Caco-2 (cell line): ENCODE measurements at places on chromosomes 6 and 20.

DNA sequence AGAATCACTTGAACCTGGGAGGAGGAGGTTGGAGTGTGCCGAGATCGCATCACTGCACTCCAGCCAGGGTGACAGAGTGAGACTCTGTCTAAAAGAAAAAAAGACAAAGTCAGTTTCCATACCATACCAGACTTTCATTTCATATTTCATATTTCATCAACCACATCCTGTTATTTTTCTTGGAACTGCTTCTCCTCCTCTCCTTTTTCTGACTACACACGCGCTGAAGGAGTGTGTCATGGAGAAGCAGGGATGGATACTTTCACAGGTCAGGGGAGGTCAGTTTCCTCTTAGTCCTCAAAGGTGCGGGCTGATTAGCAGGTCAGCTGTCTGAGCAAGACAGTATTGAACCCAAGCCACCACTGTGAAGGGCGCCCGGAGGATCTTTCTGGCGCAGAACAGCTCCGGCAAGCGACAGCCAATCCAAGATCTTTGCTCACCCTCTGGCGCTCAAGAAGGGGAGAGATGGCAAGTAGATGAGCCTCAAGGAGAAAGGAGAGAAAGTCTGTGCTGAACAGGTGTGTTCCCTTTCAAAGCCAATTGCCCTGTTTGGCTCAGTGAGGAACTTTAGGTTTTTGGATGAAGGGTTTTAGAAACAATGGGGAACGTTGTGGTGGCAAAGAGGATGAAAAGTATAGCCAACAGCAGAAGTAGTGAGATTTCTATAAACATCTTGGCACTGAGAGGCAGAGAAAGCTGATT, 18.9 kb upstream of the SYNJ2 start:
- DNase-seq = no peak
- H3K27ac ChIP-seq = no peak overlapping the region
- no peak overlapping the region for H3K4me3 ChIP-seq
- no peaks in the 10 kb centered on the region for H3K4me1 ChIP-seq
- no peaks in the 10 kb centered on the region for H3K36me3 ChIP-seq
- no peaks in the 10 kb centered on the region for H3K27me3 ChIP-seq

- no peak for DNase-seq
- peak overlapping the region; percentile 67 for H3K27ac ChIP-seq
- no peaks in the 10 kb centered on the region for H3K4me1 ChIP-seq
- H3K36me3 ChIP-seq = no peaks in the 10 kb centered on the region
- no peaks in the 10 kb centered on the region for H3K27me3 ChIP-seq
Observed at GRCh38 chr6:27279513-27280063, 32.1 kb downstream of the PRSS16 start.

DNA sequence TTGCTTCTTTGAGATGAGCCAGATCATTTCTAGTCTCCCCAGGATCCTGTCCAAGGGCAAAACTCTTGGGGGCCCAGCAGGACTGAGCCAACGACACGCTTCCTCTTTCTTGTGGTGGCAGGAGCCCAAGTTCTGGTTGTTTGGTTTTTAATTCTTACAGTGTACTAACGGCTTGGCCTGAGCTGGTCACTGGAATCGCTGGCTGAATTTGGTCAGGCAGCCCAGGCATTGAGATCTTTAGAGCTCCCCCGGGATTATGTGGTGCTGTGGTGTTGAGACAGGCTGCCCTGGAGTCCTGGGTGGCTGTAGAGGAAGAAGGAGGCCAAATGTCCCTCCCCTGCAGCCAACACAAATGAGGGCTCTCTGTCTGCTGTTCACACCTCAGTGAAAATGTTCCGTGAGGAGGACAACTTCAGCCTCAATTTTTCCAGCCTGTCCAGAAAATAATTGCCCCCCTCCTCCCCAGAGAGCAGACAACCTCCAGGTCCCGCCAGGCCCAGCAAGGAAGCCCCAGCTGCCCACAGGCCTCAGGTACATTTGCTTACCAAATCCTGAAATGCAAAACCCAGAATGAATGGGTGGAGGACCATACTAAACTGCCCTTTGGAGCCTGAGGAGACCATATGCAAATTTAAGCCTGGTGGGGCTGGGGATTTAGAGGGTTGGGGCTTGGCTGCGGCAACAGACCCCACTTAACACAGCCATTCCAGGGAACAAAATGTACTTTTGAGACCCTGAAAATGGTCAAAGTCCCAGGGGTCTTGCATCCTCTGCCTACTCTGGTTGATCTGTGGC, 23.6 kb downstream of the BNIP5 start:
- H3K27me3 ChIP-seq = no peaks in the 10 kb centered on the region
- H3K36me3 ChIP-seq = no peaks in the 10 kb centered on the region
- H3K4me1 ChIP-seq = peaks cover 22% of the 10 kb centered on the region
- no peak overlapping the region for H3K4me3 ChIP-seq
- DNase-seq = no peak

- H3K36me3 ChIP-seq = no peaks in the 10 kb centered on the region
- no peaks in the 10 kb centered on the region; the same call in 1 of the 2 replicates for H3K27me3 ChIP-seq
- no peak for DNase-seq
- no peak overlapping the region for H3K4me3 ChIP-seq
Observed at GRCh38 chr6:109239651-109240321, 142.5 kb downstream of the CD164 start.

GRCh38 chr6:26249707-26249956, 115.4 kb upstream of the BTN3A2 start:
- H3K4me3 ChIP-seq = peak overlapping the region; percentile 97
- peaks cover 5% of the 10 kb centered on the region; the same call in 1 of the 2 replicates for H3K4me1 ChIP-seq
- DNase-seq = no peak
- peak overlapping the region; percentile 71 for H3K27ac ChIP-seq

DNA sequence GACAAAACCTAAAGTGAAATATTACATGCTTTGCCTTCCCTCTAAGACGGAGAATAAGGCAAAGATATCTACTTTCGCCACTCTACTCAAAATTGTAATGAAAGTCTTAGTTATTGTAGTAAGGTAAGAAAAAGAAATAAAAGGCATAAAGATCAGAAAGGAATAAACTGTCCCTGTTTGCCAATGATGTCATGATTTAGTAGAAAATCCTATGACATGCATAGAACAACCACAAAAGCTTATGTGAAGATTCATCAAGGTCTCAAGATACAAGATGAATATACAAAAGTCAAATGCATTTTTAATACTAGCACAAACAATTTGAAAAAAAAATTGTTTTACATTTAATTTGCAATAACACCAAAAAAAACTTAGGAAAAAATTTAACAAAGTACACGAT, 64.0 kb upstream of the FOXQ1 start:
- peaks cover 25% of the 10 kb centered on the region for H3K4me1 ChIP-seq
- H3K36me3 ChIP-seq = no peaks in the 10 kb centered on the region
- DNase-seq = no peak
- no peak overlapping the region for H3K27ac ChIP-seq
- H3K4me3 ChIP-seq = no peak overlapping the region

DNA sequence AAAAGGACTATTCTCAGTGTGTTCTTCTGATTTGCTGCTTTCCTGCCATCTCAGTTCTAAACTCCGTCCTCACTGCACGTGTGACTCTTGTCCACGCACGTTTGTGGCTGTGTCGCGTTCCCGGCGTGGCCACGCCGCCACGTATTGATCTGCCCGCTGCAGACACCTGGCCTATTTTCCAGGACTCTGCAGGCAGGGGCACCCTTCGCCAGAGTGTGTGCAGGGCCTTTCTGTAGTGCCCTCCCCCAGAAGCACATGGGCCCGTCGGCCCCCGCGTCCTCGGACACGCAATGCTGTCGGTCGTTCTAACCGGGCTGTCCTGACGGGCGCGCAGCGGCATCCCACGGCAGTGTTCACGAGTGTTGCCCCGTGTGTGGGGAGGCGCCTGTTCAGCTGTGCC, 87.6 kb downstream of the YTHDF1 start:
- no peaks in the 10 kb centered on the region for H3K4me1 ChIP-seq
- peaks cover 9% of the 10 kb centered on the region for H3K27me3 ChIP-seq
- H3K27ac ChIP-seq = no peak overlapping the region
- DNase-seq = no peak
- no peak overlapping the region for H3K4me3 ChIP-seq

GRCh38 chr6:116267836-116268588, 11.7 kb downstream of the TSPYL1 start:
- H3K27ac ChIP-seq = no peak overlapping the region
- H3K4me3 ChIP-seq = no peak overlapping the region
- no peaks in the 10 kb centered on the region for H3K4me1 ChIP-seq
- no peak for DNase-seq
- no peaks in the 10 kb centered on the region for H3K27me3 ChIP-seq

DNA sequence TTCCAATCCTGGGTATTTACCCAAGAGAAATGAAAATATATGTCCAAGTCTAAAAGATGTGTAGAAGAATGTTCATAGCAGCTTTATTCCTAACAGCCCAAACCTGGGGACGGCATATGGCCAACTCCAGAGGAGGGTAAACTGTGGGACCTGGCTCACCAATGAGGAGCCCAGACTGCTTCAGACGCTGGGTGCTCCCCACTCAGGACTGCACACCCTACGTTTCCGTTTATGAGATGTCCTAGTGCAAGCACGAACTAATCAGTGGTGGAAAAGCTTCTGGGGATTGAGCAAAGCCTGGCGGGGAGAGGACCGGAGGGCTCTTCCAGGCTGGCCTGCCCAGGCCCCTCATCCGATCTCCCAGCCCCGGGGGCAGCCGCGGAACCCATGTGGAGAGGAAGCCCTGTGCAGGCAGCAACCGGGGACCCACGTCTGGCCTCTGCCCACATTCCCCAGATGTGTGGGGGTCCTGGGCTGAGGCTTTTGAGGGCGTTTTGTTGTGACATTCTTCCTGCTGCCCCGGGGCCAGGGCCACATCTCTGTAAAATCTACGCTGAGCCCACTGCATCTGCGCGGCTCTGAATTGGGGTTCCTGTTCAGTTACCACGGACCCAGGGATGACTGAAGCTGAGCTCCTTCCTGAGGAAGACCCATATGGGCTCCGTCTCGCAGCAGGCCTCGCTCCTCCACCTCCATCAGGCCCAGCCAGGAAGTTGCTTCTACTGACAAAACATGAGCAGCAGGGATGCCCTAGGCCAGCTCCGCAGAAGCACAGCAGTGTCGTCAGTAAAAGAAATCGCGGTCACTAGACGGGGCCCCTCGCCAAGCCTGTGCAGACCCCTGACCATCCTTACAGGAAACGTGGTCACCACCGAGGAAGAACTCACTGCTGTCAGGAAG, 188.0 kb downstream of the DLL1 start:
- H3K4me1 ChIP-seq = no peaks in the 10 kb centered on the region
- H3K27me3 ChIP-seq = no peaks in the 10 kb centered on the region
- no peak overlapping the region for H3K27ac ChIP-seq
- no peak overlapping the region for H3K4me3 ChIP-seq
- H3K36me3 ChIP-seq = no peaks in the 10 kb centered on the region

DNA sequence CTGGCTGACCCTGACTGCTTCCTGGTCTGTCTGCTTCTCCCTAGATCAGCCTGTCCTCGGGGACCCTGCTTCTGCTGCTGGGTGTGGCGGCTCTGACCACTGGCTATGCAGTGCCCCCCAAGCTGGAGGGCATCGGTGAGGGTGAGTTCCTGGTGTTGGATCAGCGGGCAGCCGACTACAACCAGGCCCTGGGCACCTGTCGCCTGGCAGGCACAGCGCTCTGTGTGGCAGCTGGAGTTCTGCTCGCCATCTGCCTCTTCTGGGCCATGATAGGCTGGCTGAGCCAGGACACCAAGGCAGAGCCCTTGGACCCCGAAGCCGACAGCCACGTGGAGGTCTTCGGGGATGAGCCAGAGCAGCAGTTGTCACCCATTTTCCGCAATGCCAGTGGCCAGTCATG, 6.3 kb downstream of the NRSN2 start:
- peaks cover 30% of the 10 kb centered on the region for H3K4me1 ChIP-seq
- peaks cover 1% of the 10 kb centered on the region; the same call in 1 of the 2 replicates for H3K36me3 ChIP-seq
- DNase-seq = no peak
- H3K27me3 ChIP-seq = no peaks in the 10 kb centered on the region

DNA sequence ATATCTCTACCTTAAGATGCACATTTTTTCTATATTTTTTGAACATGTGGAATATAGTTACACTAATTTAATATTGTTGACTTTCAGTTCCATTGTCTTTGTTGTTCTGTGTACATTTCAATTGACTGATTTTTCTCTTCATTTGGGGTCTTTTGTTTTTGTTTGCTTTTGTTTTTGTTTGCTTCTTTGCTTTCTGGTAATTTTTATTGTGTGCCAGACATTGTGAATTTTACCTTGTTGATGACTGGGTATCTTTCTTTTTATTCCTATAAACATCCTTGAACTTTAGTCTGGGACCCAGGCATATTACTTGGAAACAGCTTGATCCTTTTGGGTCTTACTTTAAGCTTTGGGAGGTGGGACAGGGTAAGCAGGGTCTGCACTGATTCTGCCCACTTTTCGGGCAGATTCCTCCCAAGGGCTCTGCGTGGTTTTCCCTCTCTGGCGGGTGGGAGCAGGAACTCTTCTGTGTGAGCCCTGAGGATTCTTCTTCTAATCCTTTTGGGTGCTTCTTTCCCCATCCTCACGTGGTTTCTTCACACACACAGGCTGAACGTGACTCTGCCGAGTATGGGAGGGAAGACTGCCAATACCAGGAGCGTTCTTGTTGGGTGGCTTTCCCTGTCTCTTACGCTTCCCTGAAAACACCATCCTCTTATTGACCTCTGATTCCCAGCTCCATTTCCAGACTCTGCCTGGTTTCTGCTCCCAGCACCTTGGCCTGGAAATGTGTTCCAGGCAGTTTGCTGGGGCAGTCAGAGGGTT, 200.5 kb downstream of the ARID1B start:
- H3K27ac ChIP-seq = no peak overlapping the region
- H3K36me3 ChIP-seq = no peaks in the 10 kb centered on the region
- no peak overlapping the region for H3K4me3 ChIP-seq
- no peaks in the 10 kb centered on the region for H3K27me3 ChIP-seq
- no peaks in the 10 kb centered on the region for H3K4me1 ChIP-seq

- no peak for DNase-seq
- peaks cover 18% of the 10 kb centered on the region for H3K4me1 ChIP-seq
Observed at GRCh38 chr20:48194583-48194982, 409.3 kb upstream of the SULF2 start.

DNA sequence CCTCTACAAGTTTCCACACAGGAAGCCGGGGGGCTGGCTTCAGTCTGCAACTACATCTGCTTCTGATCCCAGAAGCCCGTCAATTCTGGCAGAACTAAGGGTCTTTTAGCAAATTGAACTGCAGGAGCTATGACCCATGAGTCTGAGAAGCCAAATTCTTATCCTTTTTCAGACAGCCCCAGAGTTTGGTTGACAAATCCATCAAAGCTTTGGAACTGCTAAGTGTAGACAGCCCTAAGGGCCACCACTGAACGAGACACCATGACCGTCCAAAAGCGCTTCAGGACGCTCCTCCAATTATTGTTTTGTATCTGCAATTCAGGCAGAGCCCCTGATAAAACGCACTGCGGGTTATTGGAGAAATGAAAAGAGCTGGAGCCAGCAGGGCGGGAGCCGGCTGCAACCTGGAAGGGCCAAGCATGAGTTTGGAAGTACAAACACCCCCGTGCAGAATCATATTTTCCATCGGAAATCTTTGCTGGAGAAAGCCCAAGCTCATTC, 67.1 kb downstream of the GNAS-AS1 start:
- H3K27me3 ChIP-seq = peaks cover 12% of the 10 kb centered on the region
- no peaks in the 10 kb centered on the region for H3K4me1 ChIP-seq
- no peak for DNase-seq
- no peak overlapping the region for H3K4me3 ChIP-seq
- no peak overlapping the region for H3K27ac ChIP-seq
- H3K36me3 ChIP-seq = no peaks in the 10 kb centered on the region
